ENCODE measurements at places on chromosomes 6 and 20. TPM values are rescaled to one million over a fixed set of nuclear protein-coding genes. Genes with fewer than 3 reads are reported as not detected.

KCNQ5 gene
- 0.57 TPM for total RNA-seq

MYB gene
- total RNA-seq: 2.8 TPM

MDFI gene
- 105 TPM for total RNA-seq

PHACTR1 gene
- 4.9 TPM for total RNA-seq

RAB32 gene
- total RNA-seq: 4.2 TPM

TXLNB gene
- total RNA-seq: 1.1 TPM

PPP1R3G gene
- total RNA-seq: 1.1 TPM

TDRD6 gene
- 1.1 TPM for total RNA-seq

BMP2 gene
- total RNA-seq: 4.7 TPM

SLCO4A1 gene
- 22.1 TPM for total RNA-seq

BPIFA1 gene
- total RNA-seq: not detected

IL17A gene
- total RNA-seq: not detected

WFDC5 gene
- 6.0 TPM for total RNA-seq

All from esophagus squamous epithelium (tissue), 5 donors.